ENCODE measurements at places on chromosomes 2 and 18.

DNA sequence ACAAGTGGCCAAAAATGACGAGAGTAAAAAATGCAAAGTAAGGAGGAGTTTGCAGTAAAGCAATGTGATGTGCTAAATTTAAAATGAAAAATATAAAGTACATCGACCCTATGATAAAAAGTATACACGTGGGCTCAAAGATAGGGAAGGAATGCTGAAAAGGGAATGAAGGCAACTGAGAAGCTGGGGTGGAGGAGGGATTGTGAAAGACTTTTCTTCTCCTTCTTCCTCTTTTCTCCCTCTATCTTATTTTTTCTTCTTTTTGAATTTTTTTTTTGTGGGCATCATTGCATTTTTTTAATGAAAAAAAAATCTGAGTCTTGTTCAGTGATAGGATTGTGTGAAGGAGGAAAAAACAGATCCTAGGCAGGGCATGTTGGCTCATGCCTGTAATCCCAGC is 57.6 kb upstream of the STK17B start:
- no peak for DNase-seq

GRCh38 chr2:239688840-239689239 is 288.0 kb upstream of the HDAC4 start:
- no peak for DNase-seq

DNA sequence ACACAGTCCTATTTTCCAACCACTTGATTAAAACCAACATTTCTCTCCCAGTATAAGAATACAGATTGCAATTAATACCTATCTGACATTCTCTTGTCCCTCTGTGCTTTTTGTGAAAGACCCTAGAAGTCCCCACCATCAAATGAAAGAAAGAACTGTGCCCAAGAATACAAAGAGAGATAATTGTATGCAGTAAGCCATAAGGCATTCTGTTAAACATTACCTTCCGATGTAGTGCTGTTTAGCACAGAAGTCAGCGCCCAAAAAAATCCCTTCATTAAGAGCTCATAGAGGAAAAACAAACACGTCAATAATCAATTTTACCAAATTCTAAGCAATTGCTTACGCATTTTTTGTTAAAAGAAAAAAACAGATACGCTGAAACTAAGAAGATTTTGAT is 41.1 kb downstream of the ZNF516 start:
- DNase-seq: no peak

DNA sequence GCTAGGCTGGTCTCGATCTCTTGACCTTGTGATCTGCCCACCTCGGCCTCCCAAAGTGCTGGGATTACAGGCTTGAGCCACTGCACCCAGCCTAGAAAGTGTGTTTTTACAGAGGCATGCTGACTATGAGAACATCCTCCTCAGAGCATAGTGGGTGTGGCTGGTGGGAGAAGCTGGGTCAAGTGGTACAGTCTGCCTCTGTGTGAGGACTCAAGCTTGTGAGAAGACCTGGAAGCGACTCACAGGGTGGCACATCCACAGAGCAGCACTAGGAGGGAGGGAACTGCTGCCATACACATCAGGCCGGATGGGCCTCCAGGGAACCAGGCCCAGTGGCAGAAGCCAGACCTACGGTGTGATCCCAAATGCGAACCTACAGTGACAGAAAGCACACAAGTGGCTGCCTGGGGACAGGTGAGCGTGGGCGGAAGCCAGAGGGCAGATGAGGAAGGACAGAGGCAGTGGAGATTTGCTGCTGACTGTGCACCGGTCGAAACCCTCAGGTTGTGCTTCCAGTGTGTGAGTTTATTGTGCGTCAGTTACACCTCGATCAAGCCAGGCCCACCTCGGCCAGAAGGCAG is 8.9 kb downstream of the ARHGEF4 start:
- no peak for DNase-seq

DNA sequence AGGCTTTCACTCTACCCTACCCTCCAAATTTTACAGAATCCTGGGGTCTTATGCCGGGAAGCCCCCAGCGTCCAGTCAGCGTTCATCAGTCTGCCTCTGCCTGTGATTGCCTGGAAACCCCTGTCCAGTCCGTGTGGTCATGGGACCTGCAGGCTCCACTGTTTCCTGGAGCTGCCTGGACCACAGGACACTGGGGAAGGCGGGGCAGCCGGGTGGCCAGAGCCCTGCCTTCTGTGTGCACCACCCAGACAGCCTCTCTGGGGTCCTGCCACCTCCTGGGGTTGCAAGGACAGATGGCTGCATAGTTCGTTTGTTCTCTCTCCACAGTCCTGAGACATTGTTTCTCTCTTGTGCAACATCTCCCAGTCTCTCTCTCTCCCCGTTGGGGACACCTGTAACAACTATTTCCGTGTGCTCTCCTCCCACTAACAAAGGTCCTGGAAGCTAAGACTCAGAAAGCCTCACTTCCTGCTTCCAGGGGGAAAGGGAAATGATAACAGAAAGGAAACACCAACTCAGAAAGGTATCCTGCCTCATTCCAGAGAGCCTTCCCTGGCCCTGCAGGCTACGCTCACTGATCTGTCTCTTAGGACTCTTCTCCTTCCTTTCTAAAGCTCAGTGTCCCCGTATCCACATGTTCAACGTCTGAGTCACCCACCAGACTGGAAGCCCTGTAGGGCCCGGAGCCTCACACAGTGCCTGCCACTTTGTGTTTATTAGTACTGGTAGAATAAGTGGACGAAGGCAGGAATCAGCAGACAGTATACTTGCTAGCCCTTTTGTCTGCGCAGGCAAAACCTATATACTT is 192.8 kb upstream of the RAB12 start:
- no peak for DNase-seq

DNA sequence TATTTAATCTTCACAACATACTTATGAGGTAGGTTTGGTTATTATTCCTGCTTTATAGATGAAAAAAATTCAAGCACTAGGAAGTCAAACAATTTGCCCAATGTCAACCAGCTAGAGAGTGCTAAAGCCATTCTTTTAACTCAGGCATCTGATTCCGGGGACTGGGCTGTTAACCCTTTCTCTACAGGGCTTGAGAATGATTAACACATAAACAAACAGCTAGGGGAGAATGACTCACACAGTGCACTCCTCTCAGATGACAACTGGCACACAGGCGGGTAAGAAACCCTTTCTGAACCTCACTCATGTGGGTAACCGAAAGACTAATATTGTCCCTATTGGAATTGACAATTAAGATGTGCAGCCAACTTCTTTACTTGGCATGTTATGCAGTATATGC is 86.3 kb upstream of the FSHR start:
- DNase-seq: no peak

- no peak for DNase-seq
Observed at GRCh38 chr2:103873716-103874351, 980.1 kb upstream of the POU3F3 start.

DNA sequence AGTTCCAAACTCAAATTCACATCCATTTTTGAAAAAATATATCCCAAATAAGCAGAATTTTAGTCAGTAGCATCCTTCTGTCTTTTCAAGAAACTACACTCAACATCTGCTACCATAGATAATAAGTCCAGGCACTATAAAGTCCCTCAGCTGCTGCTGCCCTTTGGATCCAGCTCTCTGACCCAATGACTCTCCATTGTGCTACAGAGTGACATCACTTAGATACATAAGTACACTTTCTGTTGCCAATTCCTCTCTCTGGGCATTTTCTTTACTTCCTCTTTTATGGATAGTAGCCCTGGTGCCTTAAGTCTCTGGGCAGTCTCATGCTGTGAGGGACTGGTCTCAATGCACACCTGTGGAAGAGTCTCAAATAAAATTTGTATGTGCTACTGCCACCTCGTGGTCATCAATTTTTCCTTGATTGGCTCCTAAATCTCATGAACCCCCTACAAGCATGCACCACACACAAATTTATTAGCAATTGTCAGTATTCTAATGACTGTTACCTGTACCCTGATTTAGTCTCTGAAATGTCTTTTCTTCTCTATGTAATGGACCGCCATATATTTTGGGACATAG is 219.2 kb downstream of the LRP1B start:
- no peak for DNase-seq

- no peak for DNase-seq
Observed at GRCh38 chr2:134934150-134934549, 15.5 kb downstream of the CCNT2 start.

DNA sequence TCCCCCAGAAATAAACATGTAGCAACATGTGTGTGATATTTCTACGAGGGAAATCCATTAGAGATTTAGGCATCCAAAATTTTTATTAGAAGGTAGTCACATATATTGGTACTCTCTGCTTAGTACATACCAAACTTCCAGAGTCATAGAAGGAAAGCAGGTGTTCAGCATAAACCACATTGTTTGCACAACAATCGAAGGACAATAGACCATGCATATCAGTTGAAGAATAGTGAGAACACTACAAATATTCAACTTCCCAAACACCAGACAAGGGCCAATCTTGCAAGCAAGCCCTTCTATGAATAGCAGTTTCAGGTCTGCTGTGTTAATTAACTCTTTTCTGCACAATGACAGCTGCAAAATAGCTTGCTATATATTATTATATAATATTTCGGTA is 702.2 kb downstream of the ERBB4 start:
- DNase-seq: no peak

GRCh38 chr18:6874315-6874714 is 144.8 kb downstream of the ARHGAP28 start:
- DNase-seq: no peak

GRCh38 chr18:27942706-27943105 is 234.2 kb downstream of the CDH2 start:
- no peak for DNase-seq

DNA sequence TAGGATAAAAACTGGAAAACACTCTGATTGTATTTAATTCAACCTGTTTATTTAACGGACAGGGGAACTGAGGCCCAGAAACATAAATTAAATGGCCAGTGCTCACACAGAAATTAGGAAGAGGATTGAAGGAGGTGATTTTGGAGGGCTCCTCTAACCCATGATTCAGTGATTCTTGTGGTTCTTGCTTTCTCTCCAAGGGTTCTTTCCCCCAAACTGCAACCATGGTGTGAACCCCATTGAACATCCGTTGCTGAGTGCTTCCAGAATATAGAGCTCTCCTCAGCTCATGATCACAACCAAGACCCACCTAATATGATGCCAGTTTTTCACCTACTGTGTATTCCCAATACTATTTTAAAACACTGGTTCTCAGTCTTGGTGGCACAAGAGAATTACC is 41.4 kb downstream of the BMP10 start:
- no peak for DNase-seq

DNA sequence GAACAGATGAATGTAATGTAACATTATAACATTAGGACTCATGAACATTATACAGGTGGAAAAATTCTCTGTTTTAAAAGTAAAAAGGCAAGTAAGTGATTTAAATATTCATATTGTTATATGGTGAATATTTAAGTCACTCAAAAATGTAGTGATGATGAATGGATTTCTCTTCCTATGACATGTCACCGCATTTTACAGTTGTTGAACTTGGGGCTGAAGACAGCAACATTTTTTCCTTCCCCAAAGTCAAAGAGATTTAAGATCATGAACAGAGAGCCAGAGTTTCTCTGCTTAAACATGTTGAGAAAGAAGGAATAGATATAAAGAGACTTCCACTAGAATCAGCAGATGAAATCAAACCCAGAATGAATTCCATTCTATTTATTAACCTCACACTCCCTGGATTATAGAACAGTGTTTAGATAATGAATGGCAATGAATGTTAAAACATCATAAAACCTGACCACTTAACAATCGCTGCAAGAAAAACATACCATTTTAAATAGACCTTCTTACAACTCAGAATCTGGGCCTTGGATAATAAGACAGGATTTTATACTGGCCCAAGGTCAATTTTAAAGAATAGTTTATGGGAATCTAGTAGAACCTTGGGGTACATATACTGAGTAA is 163.6 kb upstream of the SIX2 start:
- no peak for DNase-seq

- no peak for DNase-seq
Observed at GRCh38 chr18:73939391-73939790, 208.2 kb downstream of the FBXO15 start.

GRCh38 chr2:133753665-133754064 is 185.4 kb upstream of the NCKAP5 start:
- DNase-seq: no peak

GRCh38 chr2:98040331-98040939 is 44.7 kb upstream of the TMEM131 start:
- no peak for DNase-seq

DNA sequence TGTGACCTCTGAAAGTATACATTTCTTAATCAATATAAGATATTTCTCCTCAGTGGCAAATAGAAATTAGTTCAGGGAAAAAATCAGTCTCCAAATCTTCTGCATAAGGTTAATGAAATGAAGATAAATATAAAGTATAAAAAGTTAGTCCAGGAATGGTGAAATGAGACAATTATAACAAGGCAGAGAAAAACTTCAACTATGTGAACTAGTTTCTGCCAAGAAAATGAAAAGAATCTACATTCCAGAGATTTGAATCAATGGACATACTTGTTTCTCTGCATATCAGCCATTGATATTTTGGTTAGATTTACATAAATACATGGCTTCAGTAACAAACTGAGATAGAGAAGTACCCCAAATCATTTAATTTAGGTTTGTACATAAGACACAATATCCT is 249.0 kb downstream of the EXOC6B start:
- no peak for DNase-seq

DNA sequence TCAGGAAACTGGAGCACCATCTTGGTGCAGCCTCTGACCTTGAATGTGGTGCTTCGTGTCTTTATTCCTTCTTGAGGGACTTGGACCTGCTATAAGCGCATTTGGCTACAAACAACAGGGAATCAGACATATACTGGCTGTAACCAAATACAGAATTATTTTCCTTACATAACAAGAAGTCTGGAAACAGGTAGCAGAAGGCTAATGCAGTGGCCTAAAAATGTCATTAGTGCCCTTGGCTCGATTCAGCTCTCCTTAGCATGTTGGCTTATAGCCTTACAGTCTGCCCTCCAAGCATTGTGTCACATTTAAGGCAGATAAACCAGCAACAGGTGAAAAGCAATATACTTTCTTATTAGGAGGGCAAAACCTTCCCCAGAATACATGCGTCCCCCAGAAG is 655.4 kb downstream of the XIRP2 start:
- DNase-seq: no peak

GRCh38 chr2:23215016-23215415 is 170.0 kb upstream of the KLHL29 start:
- DNase-seq: no peak

DNA sequence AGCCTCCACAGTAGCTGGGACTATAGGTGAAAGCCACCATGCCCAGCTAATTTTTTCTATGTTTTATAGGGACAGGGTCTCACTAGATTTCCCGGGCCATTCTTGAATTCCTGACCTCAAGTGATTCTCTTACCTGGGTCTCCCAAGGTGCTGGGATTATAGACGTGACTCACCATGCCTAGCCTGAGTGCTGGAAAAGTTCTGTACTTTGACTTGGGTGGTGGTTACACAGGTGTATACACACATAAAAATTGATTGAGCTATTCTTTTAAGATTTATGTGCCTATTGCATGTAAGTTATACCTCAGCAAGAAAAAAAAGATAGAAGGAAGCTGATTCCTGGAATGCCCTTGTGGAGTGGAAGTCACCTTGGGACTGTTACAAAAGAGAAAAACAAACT is 34.8 kb upstream of the KCNF1 start:
- no peak for DNase-seq
